ENCODE measurements at places on chromosomes 1 and 21. TPM values are rescaled to one million over a fixed set of nuclear protein-coding genes. Genes with fewer than 3 reads are reported as not detected.

DNA sequence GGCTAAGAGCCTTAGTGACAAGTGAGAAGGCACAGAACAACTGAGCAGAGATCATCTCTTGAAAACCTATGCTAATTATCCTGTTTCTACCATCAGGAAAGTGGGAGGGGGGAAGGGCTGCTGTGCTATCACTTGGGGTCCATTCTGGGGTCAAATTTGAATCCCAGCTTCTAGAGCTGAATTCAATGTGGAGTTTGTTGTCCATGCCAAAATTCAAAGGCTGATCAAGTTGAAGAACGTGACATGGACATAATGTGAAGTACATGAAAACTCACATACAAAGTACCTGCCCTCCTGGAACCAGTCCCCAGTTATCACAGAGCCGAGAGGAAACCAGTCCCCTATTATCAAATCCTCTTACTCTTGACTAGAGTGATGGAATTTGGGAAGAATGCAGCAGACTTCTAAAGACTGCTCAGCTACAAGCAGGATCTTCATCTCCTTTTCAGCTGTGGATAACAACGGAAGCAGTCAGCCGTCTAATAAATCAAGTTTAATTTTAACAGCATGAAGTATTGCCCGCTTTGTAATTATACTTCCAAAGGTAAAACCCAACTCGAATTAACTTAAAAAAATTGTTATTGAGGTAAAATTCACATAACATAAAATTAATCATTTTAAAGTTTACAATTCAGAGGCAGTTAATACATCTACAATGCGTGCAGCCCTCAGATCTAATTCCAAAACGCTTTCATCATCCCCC is 78.3 kb downstream of the SLC45A1 start:
- no peak for DNase-seq

The ZNF593OS gene
- polyA plus RNA-seq, result 0.15 TPM

DNA sequence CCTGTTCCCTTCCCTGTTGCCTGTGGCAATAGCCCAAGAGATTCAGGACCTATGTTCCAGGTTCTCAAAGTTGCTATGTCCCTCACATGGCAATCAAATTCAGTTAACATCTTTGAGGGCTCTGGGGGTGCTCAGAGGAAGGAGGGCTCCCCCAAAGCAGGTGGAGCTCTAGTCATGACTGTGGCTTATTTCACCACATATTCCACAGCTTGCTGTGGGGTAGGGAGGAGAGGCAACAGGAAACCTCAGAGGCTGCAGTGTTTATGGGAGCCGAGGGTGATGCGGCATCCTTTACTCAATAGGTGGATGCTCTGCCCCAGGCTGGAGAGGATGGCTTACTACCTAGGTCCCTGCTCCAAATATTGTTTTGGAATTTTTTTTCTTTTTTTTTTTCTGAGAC is 1.2 kb upstream of the MKNK1 start:
- no peak for DNase-seq

DNA sequence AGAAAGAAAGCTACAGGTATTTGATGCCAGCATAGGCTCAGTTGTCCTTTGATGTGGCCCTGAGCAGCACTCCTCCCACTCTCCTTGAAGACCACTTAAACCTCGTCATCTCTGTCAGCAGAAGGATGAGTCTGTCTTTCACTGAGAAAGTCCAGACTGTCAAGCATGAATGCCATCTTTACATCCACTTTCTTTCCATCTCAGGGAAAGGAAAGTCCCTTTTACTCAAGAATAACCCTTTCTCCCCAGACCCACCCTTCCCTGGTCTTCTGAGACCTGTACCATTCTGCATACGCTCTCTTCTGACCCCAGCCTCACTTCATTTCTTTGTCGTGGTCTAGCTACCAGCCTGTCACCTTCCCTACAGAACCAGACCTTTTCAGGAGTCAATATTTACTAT is 4.0 kb upstream of the ELAPOR1 start:
- DNase-seq, result no peak

- no peak for DNase-seq
Measured at GRCh38 chr1:107622535-107622934, 342.4 kb downstream of the VAV3 start.

DNA sequence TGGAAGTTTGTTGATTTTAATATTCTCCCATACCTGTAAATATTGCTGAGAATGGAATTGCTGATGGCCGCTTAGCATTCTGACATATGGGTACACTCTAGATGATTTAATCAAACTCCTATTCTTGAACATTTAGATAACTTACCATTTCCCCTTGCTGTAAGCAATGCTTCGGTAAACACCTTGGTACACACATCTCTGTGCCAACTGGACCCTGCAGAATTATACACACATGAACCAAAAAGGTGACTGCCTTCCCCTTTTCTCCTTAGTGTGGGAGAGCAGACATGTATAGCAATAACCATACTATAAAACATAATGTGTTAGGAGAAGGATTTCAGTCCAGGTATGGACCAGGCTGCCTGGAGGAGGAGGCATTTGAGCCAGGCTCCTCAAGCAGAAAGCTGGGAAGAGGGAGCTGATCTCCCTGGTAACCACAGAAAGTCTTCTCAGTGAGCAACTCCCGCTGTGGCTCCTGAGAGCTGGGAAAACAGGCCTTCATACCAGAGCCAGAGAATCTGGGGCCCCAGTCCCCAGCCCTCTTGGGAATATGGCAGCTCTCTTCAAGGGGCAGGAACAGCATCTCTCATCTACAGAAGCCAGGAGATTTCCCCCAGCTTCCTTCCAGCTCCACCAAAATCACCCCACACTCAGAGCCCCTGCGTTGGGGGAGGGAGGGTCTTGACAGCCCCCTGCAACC is 33.9 kb upstream of the CSF1 start:
- no peak for DNase-seq

- DNase-seq, result no peak
Measured at GRCh38 chr1:101004670-101005069, 20.9 kb downstream of the DPH5 start.

The PIGR gene
- polyA plus RNA-seq, result 0.01 TPM

DNA sequence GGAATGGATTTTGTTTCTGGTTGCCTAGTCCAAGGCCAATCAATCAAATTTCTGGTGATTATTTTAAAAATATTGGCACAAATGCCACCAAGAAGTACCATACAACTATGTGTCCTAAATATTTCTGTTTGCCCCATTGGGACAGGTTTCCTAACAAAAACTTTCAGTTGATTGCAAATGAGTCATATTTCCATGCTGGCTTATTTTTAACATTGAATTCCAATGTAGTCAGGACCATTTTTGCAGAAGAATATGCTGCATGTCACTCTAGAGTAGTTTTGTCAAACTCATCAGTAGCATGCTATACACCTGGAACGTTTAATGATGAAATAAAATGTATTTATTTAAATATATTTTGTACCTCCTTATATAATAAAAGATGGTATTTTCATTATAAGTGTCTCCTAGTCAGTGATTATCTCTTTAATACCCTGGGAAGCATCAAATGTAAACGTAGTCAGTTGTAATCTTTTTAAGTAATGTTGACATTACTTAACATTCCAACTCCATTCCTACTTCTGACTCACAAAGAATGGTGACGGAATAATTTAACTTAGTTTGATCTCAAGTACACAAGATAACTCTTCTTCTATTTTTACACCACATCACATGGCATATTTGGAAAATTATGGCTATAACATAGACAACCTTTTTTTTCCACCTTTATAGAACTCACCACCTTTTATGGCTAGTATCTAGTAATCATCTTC is 39.0 kb upstream of the USH2A start:
- no peak for DNase-seq

- DNase-seq, result no peak
Measured at GRCh38 chr1:4528590-4528989, 125.8 kb upstream of the AJAP1 start.

DNA sequence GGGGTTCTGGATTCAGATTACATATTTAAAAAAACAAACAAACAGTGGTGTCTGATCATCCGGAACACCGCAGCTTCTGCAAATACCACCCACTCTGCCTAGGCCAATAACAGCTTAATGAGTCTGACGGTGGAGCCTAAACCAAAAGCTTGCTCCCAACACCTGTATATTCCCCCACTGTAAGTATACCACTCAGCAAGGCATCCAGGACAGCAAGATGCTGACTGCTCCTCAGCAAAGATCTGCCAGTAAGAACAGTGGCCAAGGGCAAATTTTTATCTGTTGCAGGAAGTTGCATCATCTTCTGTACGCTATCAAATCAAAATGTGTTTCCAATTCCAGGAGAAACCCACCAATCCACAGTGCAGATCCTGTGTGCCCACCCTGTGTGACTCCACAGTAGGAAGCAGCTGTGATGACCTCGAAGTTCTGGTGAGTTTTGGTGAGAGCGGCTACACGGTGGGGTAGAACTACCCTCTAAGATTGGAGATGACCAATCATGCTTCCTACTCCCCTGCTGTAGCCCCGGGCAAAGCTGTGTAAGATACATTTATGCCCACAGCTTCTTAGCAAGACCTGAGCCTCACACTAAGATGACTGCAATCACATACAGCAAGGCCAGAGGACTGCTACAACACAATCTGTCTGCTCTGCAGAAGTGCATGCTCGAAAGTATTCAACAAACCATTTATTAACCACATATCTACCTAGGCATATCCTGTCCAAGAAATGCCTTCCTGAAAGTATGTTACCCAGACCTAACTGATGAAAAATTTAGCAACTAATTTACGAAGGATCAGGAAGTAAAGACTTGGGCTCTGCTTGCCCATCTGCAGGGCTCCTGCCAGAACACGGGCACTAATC is 30.5 kb downstream of the SIPA1L2 start:
- no peak for DNase-seq

The SPRR4 gene
- 1.9 TPM for polyA plus RNA-seq

DNA sequence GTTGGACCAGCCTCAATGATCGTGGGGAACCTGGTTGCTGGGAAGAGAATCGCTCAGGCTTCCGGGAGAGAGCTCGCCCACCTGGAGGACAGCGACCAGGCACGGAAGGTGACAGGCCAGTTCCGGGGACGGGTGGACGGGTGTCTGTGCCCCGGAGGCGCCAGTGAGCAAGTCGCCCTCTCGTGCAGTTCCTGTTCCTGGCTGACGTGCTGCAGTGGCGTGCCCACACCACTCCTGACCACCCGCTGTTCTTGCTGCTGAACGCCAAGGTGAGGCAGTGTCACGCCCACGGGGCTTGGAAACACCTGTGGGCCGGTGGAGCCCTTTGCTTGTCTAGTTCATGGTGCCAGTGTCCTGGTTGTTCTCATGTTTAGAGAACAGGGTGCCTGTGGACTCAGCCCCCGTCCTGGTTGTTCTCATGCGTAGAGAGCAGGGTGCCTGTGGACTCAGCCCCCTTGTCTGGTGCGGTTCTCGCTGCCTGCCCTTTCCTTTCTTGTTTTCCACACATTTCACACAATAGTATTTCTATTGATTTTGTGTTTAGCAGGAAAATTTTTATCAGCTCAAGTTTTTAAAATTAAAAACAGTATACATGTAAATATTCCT is 53.1 kb downstream of the S100B start:
- no peak for DNase-seq

DNA sequence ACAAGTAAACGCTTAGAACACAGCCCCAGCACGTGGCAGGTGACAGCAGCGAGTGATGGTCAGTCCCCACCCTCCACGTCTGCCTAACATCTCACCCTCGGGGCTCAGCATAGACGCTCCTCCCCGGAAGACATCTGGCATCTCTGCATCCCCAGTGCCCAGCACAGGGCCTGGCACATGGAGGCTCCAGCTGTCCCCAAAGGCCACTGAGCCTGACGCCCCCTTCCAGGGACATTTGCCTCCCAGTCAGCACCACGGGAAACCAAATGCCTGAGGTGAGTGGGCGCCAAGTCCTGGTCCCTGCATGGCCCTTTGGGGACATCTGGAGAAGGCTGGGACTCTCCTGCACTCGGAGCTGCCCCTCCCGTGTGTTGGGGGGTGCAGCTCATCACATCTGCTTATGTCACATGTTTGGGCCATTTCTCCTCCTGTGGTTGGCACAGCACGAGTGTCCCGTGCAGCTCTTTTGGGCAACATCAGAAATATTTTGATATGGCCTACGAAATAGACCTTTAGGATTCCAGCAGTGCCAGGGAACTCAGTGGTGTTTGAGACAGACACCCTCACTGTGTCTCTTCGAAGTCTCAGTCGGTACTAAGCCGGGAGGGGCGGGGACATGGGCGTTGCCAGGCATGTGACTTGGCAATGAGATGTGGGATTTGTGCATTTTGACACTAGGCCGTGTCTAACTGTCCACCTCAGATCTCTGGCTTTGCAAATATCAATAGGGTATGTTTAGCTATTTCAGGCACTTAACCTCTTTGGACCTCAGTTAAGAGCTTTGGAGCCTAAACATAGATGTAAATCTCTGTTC is 315.0 kb downstream of the PTPRU start:
- no peak for DNase-seq

The AKR7A3 gene
- polyA plus RNA-seq, result 0.17 TPM

- DNase-seq, result no peak
Measured at GRCh38 chr1:26784023-26784871, 3.5 kb upstream of the PIGV start.

GRCh38 chr1:216758161-216758560 is 34.9 kb upstream of the ESRRG start:
- DNase-seq, result no peak

DNA sequence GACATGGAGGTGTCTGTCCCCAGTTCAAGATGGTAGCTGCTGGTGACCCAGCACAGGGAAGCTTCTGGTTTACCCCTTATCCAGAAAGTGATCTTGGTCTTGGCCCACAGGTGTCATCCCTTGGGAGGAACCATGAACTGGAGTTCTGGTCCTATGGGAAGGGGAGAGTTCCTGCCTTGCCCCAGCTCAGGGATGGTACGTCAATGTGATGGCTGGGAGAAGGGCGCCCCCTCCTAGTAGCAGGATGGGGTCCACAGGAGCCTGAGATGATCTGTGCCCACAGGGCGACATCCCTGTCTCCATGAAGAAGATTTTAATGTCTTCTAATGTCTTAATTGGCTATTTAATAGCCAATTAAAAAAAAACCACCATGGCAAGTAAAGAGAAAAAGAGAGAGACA is 249.8 kb downstream of the SIPA1L2 start:
- no peak for DNase-seq

GRCh38 chr1:23924601-23925000 is 11.4 kb upstream of the CNR2 start:
- DNase-seq, result no peak

Data from keratinocyte (primary cell).